ENCODE measurements at places on chromosomes 3 and 15. TPM values are rescaled to one million over a fixed set of nuclear protein-coding genes. Genes with fewer than 3 reads are reported as not detected.

Gene ETV5
- 58.4 TPM for total RNA-seq

Gene PLOD2
- 97.1 TPM for total RNA-seq

Gene CLDN16
- not detected for total RNA-seq

Gene SH2D7
- total RNA-seq = not detected

Gene BRK1
- total RNA-seq = 140 TPM

Gene NANOGP8
- total RNA-seq = not detected

Gene ZMAT3
- 99.0 TPM for total RNA-seq

Gene INSYN1
- 8.0 TPM for total RNA-seq

Gene PRSS50
- not detected for total RNA-seq

Gene CSPG4
- total RNA-seq = 43.3 TPM

Gene CHRFAM7A
- total RNA-seq = 3.4 TPM

Gene PIERCE2
- 3.0 TPM for total RNA-seq

Gene MRPL3
- 37.4 TPM for total RNA-seq

Gene BFSP2
- not detected for total RNA-seq

Gene NFKBIZ
- 30.1 TPM for total RNA-seq

Gene TMEM266
- total RNA-seq = not detected

Gene CADM2
- 2.2 TPM for total RNA-seq

Gene SYNM
- total RNA-seq = 5.5 TPM

Gene FEZF2
- total RNA-seq = not detected

Gene PP2D1
- total RNA-seq = not detected

Gene SLC2A2
- not detected for total RNA-seq

Gene MYL3
- 1.6 TPM for total RNA-seq

Gene ADAMTSL3
- total RNA-seq = not detected

Gene CRABP1
- 5.2 TPM for total RNA-seq

Gene PLS1
- 0.78 TPM for total RNA-seq

Gene SLC22A14
- 0.47 TPM for total RNA-seq

Gene CD200
- total RNA-seq = 0.27 TPM

Gene TMC3
- not detected for total RNA-seq

Gene ZNF80
- not detected for total RNA-seq

Gene SOX14
- total RNA-seq = not detected

Gene ITIH1
- total RNA-seq = not detected

Gene PSMD2
- 239 TPM for total RNA-seq

Gene STRIT1
- not detected for total RNA-seq

Gene DGKG
- not detected for total RNA-seq

Gene TIGIT
- not detected for total RNA-seq

Gene CCR3
- total RNA-seq = not detected

Gene SERPINI2
- not detected for total RNA-seq

Gene GOLGA8H
- total RNA-seq = 1.3 TPM

Gene ZPLD1
- total RNA-seq = not detected

Gene ANKUB1
- total RNA-seq = not detected

Gene WDR93
- not detected for total RNA-seq

Gene C2CD4A
- not detected for total RNA-seq

Gene DAZL
- not detected for total RNA-seq

Data from osteocyte (in vitro differentiated cells).